ENCODE measurements at places on chromosomes 6 and 20. TPM values are rescaled to one million over a fixed set of nuclear protein-coding genes. Genes with fewer than 3 reads are reported as not detected.

GRCh38 chr20:41308290-41308711, 9.2 kb downstream of the ZHX3 start:
- no peak overlapping the region for H3K4me3 ChIP-seq
- H3K27ac ChIP-seq = peak overlapping the region; percentile 42
- no peaks in the 10 kb centered on the region for H3K36me3 ChIP-seq
- no peaks in the 10 kb centered on the region for H3K4me1 ChIP-seq

GRCh38 chr6:3999800-4000661, 78.9 kb downstream of the FAM217A start:
- H3K27ac ChIP-seq = no peak overlapping the region
- no peak for DNase-seq

DNA sequence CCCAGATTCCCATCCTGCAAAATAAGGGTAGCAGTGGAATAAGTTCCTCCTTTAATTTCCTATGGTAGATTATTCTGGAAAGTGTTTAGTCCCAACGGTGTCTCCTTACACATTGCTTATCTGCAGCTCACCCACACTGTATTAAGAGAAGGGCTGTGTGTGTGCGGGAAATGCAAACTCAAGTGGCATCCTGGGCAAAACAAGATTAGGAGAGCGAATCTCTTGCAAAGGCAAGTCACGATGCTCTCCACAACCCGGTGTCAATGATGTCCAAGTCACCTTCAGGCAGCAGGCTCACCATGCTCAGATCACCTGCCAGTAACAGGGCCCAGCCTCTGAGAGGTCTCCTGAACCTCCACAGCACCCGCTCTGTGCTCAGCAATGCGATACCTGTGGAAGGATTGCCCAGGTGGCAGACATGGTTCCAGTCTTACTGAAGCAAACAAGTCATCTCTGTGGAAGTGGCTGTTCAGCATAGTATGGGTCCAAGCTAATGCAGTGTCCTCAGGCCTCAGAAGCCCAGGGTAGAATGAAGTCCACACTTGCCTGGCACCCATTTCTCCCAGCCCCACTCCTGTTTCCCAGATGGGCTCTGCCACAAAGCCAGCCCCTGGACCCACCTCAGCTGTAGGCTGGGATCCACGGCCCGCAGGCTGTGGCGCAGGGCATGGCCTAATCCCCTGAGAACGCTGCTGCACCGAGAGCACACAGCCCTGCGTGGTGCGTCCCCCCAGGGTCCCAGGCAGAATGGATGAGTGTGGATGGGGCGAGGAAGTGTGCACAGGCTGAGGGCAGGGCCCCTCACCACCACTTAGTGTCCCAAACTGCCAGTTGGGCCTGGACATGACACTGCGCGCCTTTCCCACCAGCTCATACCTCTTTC, 101.2 kb downstream of the PXDC1 start:
- DNase-seq = no peak
- no peak overlapping the region for H3K4me3 ChIP-seq
- H3K36me3 ChIP-seq = no peaks in the 10 kb centered on the region
- no peak overlapping the region for H3K27ac ChIP-seq
- peaks cover 3% of the 10 kb centered on the region for H3K4me1 ChIP-seq

PAX1 gene
- total RNA-seq = 0.20 TPM

DNA sequence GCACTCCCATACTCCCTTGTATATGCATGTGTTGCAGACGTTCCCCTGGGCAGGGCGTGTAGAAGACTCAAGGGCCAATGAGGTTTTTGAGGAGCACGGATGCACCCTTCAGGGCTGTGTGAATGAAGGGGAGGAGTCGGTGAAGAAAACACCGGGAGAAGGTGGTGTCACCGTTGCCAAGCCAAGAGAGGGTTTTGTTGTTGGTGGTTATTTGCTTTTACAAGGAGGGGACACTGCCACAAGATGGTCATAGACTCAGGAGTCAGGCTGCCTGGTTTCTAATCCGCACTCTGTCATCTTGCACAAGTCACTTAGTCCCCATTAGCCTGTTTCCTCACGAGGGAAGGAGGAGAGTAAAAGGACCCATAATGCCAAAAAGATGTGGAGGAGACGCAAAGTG, 124.0 kb downstream of the PXDC1 start:
- DNase-seq = no peak
- H3K27ac ChIP-seq = no peak overlapping the region
- no peaks in the 10 kb centered on the region for H3K36me3 ChIP-seq
- peaks cover 2% of the 10 kb centered on the region for H3K27me3 ChIP-seq
- H3K4me1 ChIP-seq = peaks cover 22% of the 10 kb centered on the region
- no peak overlapping the region for H3K4me3 ChIP-seq

GRCh38 chr6:26197933-26198721, 110.9 kb downstream of the HFE start:
- DNase-seq = no peak
- H3K4me3 ChIP-seq = peak overlapping the region; percentile 87
- peaks cover 29% of the 10 kb centered on the region for H3K4me1 ChIP-seq
- H3K36me3 ChIP-seq = no peaks in the 10 kb centered on the region
- peak overlapping the region; percentile 99 for H3K27ac ChIP-seq
- no peaks in the 10 kb centered on the region for H3K27me3 ChIP-seq

DNA sequence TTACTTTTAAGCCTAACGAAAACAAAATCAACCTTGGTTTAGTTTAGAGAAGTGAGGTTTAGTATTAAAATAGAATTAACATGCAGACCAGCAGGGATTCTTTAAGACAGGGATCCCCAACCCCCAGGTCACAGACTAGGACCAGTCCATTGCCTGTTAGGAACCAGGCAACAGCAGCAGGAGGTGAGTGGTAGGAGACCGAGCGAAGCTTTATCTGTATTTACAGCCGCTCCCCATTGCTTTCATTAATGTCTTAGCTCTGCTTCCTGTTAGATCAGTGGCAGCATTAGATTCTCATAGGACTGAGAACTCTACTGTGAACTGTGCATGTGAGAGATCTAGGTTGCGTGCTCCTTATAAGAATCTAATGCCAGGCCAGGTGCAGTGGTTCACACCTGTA, 225.9 kb downstream of the NKAIN2 start:
- no peaks in the 10 kb centered on the region for H3K4me1 ChIP-seq
- no peak for DNase-seq
- H3K4me3 ChIP-seq = no peak overlapping the region
- H3K27me3 ChIP-seq = no peaks in the 10 kb centered on the region
- no peak overlapping the region for H3K27ac ChIP-seq

SH3BGRL2 gene
- 25.1 TPM for total RNA-seq

DNA sequence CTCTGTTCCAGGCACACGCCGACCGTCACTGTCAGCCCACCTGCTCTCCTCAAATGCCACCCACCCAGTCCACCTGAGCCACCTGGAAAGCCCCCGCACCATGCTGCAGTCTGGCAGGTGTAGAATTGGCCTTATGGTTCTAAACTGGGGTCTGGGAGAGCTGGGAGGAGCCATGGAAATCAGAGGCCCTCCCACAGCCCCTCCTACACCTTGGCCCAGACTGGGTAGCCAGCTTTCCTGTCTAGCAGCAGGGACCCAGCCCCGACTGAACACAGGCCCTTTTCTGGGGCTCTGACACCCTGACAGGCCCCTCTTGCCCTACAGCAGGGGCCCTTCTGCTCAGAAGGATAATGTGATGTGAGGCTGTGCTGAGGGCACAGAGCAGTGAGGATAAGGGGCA, 31.1 kb downstream of the LRFN2 start:
- no peak for DNase-seq
- H3K4me3 ChIP-seq = no peak overlapping the region
- peaks cover 3% of the 10 kb centered on the region for H3K36me3 ChIP-seq

- no peak overlapping the region for H3K4me3 ChIP-seq
- DNase-seq = no peak
- H3K4me1 ChIP-seq = no peaks in the 10 kb centered on the region
- H3K27me3 ChIP-seq = no peaks in the 10 kb centered on the region
- no peaks in the 10 kb centered on the region for H3K36me3 ChIP-seq
- H3K27ac ChIP-seq = no peak overlapping the region
These were observed 26.4 kb upstream of the BMP5 start for GRCh38 chr6:55901765-55902270.

GRCh38 chr6:145893586-145893985, 70.6 kb downstream of the SHPRH start:
- H3K36me3 ChIP-seq = no peaks in the 10 kb centered on the region
- DNase-seq = no peak
- no peak overlapping the region for H3K4me3 ChIP-seq
- H3K4me1 ChIP-seq = no peaks in the 10 kb centered on the region

FRK gene
- total RNA-seq = 1.9 TPM

PTGIS gene
- total RNA-seq = 18.4 TPM

DNA sequence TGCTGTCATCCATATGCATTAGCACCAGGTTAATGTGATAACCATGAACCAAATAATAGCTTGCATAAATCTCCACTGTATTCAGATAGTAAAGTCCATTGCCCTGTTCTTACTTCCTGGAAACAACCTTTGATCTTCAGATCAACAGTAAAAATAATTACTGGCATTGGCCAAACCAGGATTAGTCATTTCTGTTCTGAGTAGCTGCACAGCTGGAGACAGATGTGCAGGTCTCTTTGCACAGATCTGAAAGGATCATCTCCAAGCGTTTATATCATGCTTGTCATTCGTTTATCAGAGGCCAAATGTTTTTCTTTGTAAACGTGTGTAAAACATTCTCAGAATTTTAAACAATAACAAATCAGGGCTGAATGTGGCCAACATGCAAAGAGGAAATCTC, 134.4 kb upstream of the HMGCLL1 start:
- H3K27me3 ChIP-seq = no peaks in the 10 kb centered on the region
- DNase-seq = no peak
- H3K36me3 ChIP-seq = no peaks in the 10 kb centered on the region
- H3K4me3 ChIP-seq = no peak overlapping the region
- no peak overlapping the region for H3K27ac ChIP-seq

DNA sequence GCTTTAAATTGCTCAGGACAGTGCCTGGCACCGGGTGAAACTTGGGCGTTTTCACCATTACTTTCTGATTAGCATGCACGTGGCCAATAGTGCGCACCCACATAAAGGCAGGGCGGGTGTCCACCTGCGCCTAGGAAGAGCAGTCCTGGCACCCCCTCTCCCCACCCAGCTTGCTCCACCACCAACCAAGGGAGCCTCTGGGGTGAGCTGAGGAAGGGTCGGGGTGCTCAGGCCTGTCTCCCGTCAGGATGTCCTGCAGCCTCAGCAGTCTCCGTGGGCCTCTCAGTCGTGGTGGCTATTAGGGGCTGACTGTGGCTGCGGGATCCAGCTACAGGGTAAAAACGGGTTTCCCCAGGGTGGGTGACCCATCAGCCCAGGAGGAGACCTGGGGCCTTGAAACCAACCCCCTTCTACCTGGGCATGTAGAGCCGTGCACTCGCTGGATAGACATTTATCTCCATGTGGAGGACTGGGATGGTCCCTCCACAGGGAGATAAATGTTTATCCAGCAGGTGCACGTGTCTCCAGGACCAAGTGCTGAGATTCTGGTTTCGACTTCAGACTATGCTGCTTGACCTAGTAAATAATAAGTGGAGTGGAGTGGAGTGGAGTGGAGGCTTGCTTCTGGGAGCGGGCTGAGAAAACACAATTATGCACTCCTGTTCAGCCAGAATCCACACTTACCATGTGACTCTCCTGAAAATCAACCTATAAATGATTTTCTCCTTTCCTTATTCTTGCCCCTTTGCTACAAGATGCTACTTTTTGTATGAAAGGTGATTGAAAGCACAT, 91.1 kb downstream of the ZDHHC14 start:
- no peak overlapping the region for H3K4me3 ChIP-seq
- H3K27ac ChIP-seq = no peak overlapping the region
- H3K4me1 ChIP-seq = peaks cover 12% of the 10 kb centered on the region

- H3K4me3 ChIP-seq = no peak overlapping the region
- no peak overlapping the region for H3K27ac ChIP-seq
- peaks cover 9% of the 10 kb centered on the region for H3K4me1 ChIP-seq
- H3K27me3 ChIP-seq = no peaks in the 10 kb centered on the region
- no peaks in the 10 kb centered on the region for H3K36me3 ChIP-seq
These were observed 101.1 kb downstream of the DLGAP4 start for GRCh38 chr20:36407199-36407733.

GCNT2 gene
- 28.8 TPM for total RNA-seq

DNA sequence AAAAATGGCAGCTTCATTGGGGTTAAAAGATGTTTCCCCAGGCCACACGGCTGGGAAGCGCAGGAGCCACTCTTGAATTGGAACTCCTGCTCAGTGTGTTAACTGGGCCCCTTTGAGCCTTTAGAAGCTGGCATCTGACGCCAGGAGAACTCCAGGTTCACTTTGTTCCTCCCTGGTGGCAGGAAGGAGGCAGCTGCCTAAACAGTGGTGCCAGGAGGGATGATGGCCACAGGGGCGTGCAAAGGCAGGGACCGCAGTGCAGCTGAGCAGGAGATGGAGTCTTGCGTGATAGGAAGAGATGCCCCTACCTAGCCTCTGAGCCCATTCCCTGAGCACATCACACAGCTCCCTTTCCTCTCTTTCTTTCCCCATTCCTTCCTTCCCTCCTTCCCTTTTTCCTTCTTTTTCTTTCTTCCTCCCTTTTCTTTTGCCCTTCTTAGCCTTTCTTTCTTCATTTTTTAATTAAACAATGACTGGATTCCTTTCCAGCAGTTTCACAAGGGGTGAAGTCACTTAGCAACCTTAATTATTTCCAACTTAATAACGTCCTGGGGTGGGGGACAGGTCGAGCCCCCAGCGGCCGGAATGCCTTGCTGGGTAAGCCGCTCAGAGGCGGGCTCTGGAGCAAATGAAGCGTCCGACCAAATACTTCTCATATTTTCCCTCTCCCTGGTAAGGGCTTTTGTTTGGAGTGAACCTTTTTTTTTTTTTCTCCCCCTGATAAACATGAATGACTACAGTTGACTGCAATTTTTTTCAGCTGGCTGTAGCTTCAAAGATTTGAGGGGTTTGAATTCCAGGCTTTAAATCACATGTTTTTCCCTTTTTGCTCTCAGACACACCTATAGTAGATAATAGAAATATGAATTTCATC, 20.8 kb upstream of the BMP7 start:
- peaks cover 6% of the 10 kb centered on the region for H3K27me3 ChIP-seq
- no peaks in the 10 kb centered on the region for H3K36me3 ChIP-seq
- no peak for DNase-seq
- H3K27ac ChIP-seq = peak overlapping the region; percentile 73

GRCh38 chr6:111626441-111626840, 20.8 kb upstream of the TRAF3IP2 start:
- H3K27ac ChIP-seq = peak overlapping the region; percentile 70
- H3K36me3 ChIP-seq = no peaks in the 10 kb centered on the region
- no peak for DNase-seq
- H3K4me1 ChIP-seq = peaks cover 17% of the 10 kb centered on the region
- H3K4me3 ChIP-seq = no peak overlapping the region
- no peaks in the 10 kb centered on the region for H3K27me3 ChIP-seq

DNA sequence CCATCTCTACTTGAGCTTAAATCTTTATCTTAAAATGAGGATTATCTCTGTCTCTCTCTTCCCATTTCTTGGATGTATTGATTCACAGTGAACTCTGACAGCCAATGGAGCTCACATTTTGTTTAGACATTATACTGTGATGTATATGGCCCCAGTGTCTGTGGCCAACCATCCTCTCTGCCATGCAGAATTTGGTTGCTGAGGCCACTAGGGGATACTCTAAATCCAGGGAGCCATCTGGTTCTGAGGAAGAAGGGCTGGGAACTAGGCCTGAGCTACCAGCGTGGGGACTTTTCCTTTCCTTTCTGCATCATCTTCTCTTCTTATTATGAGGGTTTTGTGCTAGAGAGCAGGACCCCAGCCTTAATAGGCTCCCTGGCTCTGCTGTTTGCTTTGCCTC, 59.1 kb upstream of the RIPOR2 start:
- no peak for DNase-seq
- H3K27me3 ChIP-seq = no peaks in the 10 kb centered on the region
- H3K4me1 ChIP-seq = no peaks in the 10 kb centered on the region
- no peak overlapping the region for H3K27ac ChIP-seq
